ENCODE measurements at places on chromosomes 6 and 20.

- no peak for DNase-seq
Measured at GRCh38 chr6:31174378-31174777, 3.9 kb upstream of the POU5F1 start.

- DNase-seq, result no peak
Measured at GRCh38 chr6:35386989-35387388, 44.6 kb downstream of the PPARD start.

DNA sequence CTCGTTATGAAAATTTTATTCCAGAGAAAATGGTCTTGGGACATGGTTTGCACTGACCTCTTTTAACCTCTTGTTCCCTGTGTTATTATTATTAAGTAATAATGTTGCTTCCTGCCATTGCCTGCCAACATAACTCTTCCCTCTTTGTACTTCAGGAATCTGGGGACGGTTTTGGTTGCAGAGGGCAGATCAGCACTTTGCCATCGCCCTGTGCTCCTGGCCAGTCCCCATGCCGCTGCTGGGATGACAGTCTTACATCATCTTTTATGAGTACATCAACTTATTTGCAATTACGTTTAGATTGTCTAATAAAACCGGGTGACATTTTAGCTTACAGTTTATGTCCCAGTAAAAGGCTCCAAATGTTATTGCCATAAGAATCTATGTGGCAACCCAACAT, 157.2 kb downstream of the CDH26 start:
- DNase-seq, result no peak

GRCh38 chr6:20870493-20870892, 336.2 kb downstream of the CDKAL1 start:
- no peak for DNase-seq

- DNase-seq, result peak; percentile 43
Measured at GRCh38 chr20:53592992-53593465, 610 bp downstream of the ZNF217 start.

- DNase-seq, result no peak
Measured at GRCh38 chr20:1734269-1734858, 76.8 kb upstream of the SIRPG start.

- no peak for DNase-seq
Measured at GRCh38 chr6:17938901-17939300, 48.5 kb downstream of the KIF13A start.

DNA sequence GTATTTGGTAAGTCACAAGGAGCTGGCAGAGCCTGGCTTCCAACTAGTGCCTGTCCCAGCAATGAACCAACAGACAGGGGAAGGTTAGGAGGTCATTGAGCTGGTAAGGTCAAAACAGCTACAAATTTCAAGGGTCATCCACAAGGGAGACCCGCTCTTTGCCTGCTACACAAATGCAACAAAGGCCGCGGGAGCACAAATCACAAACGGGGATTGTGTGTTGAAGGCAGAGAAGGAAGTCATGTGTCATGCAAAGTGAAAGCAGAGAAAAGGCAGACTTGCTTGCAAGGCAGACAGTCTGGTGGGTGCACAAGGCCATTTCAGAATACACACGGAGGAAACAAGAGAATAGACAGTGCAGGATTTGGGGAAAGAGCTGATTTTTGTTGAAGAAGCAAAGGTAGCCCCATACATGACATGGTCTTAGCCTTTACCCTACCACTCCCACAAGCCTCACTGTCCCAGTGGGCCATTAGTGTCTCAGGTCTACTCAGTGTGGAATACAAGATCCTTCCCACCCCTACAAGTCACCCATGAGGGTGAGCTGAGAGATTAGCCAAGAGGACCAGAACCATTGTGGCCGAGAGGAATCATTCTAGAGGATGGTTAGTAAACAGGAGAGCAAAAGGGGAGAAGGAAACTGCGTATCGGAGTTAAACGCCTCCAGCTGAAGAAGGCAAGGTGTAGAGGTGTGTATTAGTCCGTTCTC, 18.1 kb upstream of the SAMHD1 start:
- DNase-seq, result peak; percentile 30

DNA sequence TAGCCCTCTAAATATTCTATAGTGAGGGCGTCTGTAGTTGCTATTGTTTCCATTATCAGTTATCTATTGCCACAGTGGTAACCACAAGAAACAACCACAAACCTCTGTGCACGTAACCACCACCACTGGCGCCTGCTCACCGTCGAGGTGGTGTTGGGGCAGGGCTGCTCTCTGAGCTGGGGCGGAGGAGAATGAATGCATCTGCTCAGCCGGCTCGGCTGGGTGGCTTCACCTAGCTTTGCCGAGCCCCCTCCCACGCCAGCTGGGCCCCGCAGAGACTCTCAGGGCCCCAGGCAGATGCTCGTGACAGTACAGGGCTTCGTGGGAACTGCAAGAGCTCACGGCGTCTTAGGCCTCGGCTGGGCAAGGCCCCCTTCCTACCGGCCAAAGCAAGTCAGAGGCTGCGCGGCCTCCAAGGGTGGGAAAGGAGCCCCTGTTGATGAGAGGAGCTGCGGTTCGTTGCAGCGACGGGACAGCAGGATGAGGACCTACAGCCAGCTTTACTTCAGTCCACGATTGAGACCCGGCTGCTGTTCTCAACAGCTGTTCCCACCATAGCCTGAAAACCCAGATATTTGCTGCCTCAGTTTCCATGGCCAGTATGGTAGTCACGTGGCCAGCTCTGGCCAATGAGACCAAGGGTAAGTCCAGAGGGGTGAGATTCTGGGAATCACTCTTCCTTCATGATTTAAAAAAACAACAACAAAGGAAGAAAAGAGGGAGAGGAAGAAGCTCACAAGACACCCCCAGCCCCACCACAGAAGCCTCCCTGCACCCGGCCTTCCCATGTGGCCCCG, 120.2 kb upstream of the AFDN start:
- peak; percentile 74 for DNase-seq

Data from stimulated activated CD4-positive, alpha-beta T cell treated with anti-CD3 and anti-CD28 coated beads, Interleukin-2, amount 100 ng/mL, for 24 hours (primary cell).